Esophagus muscularis mucosa (tissue), 4 donors: ENCODE measurements at places on chromosomes 16 and 17. TPM values are rescaled to one million over a fixed set of nuclear protein-coding genes. Genes with fewer than 3 reads are reported as not detected.

DNA sequence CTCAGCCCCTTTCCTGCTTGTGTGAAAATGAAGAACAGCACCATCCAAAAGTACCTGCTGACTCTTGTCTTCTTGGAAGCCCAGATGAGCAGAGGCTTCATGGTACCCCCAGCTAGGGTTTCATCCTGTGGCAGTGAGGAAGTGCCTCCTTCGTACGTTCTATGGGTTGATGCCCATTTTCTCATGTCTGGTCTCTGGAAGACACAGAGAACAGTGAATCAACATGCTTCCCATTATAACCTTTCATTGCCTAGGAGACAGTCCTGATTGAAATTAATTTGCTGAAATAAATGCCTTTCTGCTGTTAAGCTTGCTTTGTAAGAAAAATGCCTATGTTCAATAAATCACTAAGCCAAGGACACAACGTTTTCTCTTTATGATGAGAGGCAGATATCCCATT, 36.5 kb downstream of the RCVRN start:
- no peak for DNase-seq

DNA sequence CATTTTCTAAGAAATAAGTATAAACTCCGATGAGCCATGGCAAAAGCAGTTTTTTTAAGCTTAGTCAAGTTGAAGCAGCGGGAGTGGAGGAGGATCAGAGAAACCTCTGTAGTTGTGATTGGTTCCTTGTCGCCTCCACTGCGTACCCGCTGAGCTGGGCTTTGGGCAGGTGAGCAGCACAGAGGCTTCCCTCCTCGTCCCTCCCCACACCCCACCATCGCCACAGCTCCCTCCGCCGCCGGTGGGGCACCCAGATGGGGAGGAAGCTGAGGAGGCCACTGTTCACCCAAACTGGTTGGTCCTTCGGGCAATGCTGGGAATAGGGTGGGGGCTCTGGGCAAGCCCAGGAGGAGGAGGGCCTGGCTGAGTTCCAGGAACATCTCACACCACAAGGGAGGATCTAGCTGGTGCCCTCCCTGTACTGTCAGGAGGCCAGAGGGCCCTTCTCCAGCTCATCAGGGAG, 5.2 kb upstream of the MRPL38 start:
- DNase-seq: no peak

DNA sequence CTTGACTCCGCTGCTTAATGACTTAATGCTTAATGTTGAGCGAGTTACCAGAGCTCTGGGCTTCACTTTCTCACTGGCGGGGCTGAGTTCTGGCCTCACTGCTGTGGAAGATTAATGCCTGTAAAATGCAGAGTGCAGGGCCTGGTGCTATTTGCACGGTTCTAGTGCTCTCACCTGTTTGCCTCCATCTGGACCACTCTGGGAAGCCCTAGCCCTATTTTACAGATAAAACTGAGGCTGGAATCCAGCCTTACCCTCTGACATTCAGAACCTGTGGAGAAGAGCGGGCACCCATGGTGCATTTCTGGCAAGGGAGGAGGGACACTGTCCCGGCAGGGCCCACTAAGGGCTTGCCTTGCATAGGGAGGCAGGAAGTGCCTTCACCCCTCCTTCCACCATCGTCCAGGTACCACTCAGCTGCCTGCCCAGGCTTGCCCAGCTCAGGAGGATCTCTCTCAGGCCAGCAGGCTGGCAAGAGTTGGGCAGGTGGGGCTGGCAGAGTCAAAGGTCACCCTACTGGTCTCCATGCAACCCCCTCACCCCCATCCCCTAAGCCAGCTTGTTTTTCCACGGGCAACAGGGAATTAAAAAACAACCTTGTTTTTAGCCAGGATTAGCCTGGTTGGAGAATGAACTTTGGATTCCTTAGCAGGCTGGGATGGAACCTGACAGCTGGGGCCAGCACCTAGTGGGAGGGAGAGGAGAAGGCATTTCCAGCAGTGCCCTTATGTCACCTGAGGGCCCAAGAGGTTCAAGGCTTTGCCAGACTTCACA, 4.1 kb upstream of the UBALD1 start:
- DNase-seq: no peak

NTN1 gene
- total RNA-seq: 119 TPM

LDHD gene
- 10.4 TPM for total RNA-seq

- DNase-seq: no peak
Measured at GRCh38 chr16:81536648-81537047, 92.0 kb downstream of the CMIP start.

- DNase-seq: no peak
Measured at GRCh38 chr17:45980855-45981254, 18.2 kb upstream of the STH start.

HIC1 gene
- 56.5 TPM for total RNA-seq

CHST5 gene
- not detected for total RNA-seq
